Ovary (tissue), 10 donors: ENCODE measurements at places on chromosomes 6 and 20. TPM values are rescaled to one million over a fixed set of nuclear protein-coding genes. Genes with fewer than 3 reads are reported as not detected.

DNA sequence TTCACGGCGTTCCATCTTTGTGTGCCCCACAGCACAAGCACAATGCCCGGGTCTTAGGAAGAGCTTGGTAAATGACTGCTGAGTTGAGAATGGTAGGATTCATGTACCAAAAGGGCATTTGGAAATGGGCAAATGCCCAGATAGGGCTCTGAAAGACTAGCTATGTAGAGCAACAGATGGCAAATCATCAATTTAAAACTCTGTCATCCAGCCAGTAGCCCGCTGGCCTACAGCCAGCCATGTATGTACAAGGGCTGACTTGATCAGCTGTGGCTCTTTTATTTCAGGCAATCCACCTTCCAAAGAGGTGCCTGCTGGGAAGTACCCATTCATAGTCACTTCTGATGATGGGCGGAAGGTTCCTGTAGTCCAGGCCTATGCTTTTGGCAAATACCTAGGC is 35.1 kb downstream of the NT5E start:
- no peak for DNase-seq
- H3K4me3 ChIP-seq = no peak overlapping the region
- H3K36me3 ChIP-seq = no peaks in the 10 kb centered on the region
- peaks cover 2% of the 10 kb centered on the region for H3K4me1 ChIP-seq
- no peak overlapping the region for H3K27ac ChIP-seq
- no peaks in the 10 kb centered on the region for H3K27me3 ChIP-seq

- H3K27ac ChIP-seq = no peak overlapping the region
- no peak for DNase-seq
- no peaks in the 10 kb centered on the region for H3K4me1 ChIP-seq
- H3K36me3 ChIP-seq = no peaks in the 10 kb centered on the region
- H3K27me3 ChIP-seq = no peaks in the 10 kb centered on the region
Measured at GRCh38 chr6:140051521-140052512, 677.4 kb upstream of the CITED2 start.

GRCh38 chr6:56570413-56571359 is 72.0 kb downstream of the DST start:
- H3K4me1 ChIP-seq = no peaks in the 10 kb centered on the region
- H3K36me3 ChIP-seq = no peaks in the 10 kb centered on the region
- no peak overlapping the region for H3K27ac ChIP-seq
- H3K4me3 ChIP-seq = no peak overlapping the region
- no peaks in the 10 kb centered on the region for H3K27me3 ChIP-seq
- no peak for DNase-seq

DNA sequence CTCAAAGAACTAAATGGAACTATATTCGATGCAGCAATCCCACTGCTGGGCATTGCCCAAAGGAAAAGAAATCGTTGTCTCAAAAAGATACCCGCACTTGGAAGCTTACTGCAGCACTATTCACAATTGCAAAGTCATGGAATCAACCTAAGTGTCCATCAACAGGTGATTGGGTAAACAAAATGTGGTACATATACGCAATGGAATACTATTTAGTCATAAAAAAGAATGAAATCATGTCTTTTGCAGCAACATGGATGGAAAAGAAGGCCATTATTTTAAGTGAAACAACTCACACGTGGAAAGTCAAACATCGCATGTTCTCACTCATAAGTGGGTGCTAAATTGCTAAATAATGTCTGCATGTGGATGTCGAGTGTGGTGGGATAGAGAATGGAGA is 70.9 kb upstream of the MPC1 start:
- H3K4me1 ChIP-seq = no peaks in the 10 kb centered on the region
- no peaks in the 10 kb centered on the region for H3K27me3 ChIP-seq
- no peak overlapping the region for H3K4me3 ChIP-seq
- H3K27ac ChIP-seq = no peak overlapping the region

GRCh38 chr6:149337320-149337719 is 19.8 kb downstream of the TAB2 start:
- H3K27me3 ChIP-seq = no peaks in the 10 kb centered on the region
- H3K4me3 ChIP-seq = no peak overlapping the region
- H3K27ac ChIP-seq = no peak overlapping the region
- peaks cover 7% of the 10 kb centered on the region for H3K4me1 ChIP-seq

DNA sequence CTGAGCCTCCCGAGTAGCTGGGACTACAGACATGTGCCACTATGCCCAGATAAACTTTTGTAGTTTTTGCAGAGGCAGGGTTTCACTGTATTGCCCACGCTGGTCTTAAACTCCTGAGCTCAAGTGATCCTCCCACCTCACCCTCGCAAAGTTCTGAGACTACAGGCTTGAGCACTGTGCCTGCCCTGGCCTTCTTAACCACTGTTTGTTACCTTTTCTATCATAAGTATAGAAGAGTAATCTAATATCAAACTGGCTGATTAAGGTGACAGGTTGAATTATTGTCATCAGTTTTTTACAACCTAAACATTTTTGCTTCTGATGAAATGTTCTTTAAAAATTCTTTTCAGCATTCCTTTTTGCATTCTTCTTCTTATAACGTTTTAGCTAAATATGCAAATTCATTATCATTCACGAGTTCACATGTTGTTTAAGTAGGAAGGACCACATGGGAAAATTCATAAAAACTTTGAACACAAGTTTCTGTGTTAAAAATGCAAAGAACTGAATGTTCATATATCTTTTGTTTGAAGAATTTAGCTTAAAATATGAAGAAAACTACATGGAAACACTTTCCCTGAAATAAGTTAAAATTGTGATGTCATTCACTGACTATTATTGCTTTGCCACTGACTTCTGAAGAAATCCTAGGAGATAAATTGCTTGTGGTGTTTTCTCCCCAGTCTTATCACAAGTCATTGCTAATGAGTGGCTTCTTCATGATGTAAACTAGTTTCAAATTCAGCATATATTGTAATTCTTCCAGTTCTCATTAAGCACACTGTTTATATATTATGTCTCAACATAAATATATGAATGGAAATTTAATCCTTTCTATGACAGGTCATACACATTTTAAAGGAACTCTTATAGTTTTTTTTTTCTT is 106.7 kb downstream of the ADGRB3 start:
- H3K4me1 ChIP-seq = no peaks in the 10 kb centered on the region
- DNase-seq = no peak
- no peak overlapping the region for H3K27ac ChIP-seq

DNA sequence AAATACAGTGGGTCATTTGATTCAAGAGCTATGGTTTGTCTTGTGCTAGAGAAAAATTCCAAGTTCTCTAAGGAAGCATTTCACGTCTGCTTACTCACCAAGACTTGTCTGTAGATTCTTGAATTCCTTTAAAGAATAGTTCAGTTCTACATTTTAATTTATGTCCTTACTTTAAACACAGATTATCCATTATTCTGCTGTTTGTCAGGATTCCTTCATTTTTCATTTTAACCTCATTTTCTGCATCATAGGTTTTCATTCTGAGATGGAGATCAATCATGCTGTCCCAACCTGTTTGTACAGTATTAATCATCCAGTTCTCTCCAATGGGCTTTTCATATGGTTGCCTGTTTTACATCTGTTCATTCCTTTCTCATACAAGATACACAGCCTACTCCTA is 24.5 kb upstream of the POPDC3 start:
- H3K27me3 ChIP-seq = no peaks in the 10 kb centered on the region
- DNase-seq = no peak

DNA sequence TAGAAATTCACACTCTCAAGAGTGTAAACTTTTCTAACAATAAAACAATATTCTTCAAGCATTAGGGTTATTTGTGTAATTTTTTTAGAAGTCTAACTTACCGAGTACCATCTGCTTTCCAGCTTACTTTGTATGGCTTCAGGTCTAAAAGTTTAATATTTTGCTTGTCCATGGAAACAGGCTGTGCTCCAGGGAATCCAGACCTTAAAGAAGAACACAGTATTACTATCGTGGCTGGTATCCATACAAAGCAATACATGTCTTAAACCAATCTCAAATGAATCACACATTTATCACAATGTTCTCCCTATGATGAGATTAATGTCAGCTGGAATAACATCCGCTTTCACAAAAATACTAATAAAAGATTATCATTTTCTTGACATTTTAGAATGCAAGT is 73.0 kb downstream of the RNGTT start:
- no peak for DNase-seq
- no peaks in the 10 kb centered on the region for H3K4me1 ChIP-seq
- no peaks in the 10 kb centered on the region for H3K27me3 ChIP-seq
- no peak overlapping the region for H3K4me3 ChIP-seq
- no peak overlapping the region for H3K27ac ChIP-seq

DNA sequence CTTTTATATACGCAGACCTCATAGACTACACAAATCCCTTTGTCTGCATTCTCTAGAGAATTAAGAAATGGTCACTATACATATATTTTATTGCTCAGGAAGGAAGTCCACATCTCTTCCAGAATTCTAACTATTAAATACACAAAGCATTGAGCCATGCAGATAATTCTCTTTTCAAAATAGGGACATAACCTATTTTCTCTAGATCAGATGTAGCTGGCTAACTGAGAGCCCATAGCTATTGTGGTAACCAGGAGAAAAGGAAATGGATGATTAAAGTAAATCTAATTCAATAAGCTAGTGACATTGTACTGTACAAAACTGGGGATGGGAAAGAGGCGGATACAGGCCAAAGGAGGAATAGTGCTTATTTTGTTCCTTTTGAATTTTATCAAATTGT is 137.2 kb downstream of the BACH2 start:
- H3K4me3 ChIP-seq = no peak overlapping the region
- no peak overlapping the region for H3K27ac ChIP-seq
- H3K27me3 ChIP-seq = no peaks in the 10 kb centered on the region
- H3K36me3 ChIP-seq = no peaks in the 10 kb centered on the region

DNA sequence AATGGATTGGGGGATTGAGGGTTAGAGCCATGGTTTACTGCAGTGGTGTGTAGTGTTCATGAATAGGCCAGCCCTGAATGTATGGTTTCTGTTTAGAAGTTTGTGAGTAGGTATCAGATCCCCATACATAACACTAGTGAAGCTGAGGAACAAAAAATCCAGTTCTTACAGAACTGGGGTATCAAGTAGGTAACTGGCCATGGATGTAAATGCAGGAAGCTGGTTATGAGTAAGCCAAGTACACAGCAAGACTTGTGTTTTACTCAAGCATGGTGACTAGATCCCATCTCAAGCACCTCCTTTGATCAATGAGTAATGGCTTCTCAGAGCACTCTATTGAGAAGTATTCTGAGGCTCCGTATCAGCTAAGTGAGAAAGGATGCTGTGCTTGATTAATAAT is 613.7 kb upstream of the FLRT3 start:
- H3K4me3 ChIP-seq = no peak overlapping the region
- H3K27ac ChIP-seq = no peak overlapping the region
- no peak for DNase-seq
- peaks cover 4% of the 10 kb centered on the region for H3K4me1 ChIP-seq

GRCh38 chr6:121664158-121664557 is 228.7 kb downstream of the GJA1 start:
- H3K4me3 ChIP-seq = no peak overlapping the region
- H3K27me3 ChIP-seq = no peaks in the 10 kb centered on the region
- H3K4me1 ChIP-seq = peaks cover 2% of the 10 kb centered on the region
- H3K36me3 ChIP-seq = no peaks in the 10 kb centered on the region

GRCh38 chr20:433300-433975 is 25.3 kb downstream of the RBCK1 start:
- no peaks in the 10 kb centered on the region for H3K36me3 ChIP-seq

- no peak overlapping the region for H3K27ac ChIP-seq
- no peaks in the 10 kb centered on the region for H3K27me3 ChIP-seq
- no peaks in the 10 kb centered on the region for H3K36me3 ChIP-seq
- no peak overlapping the region for H3K4me3 ChIP-seq
Measured at GRCh38 chr20:9269280-9269971, 200.5 kb downstream of the PLCB4 start.

- H3K27ac ChIP-seq = no peak overlapping the region
- no peaks in the 10 kb centered on the region for H3K4me1 ChIP-seq
Measured at GRCh38 chr6:106739387-106739786, 110.0 kb downstream of the QRSL1 start.

DNA sequence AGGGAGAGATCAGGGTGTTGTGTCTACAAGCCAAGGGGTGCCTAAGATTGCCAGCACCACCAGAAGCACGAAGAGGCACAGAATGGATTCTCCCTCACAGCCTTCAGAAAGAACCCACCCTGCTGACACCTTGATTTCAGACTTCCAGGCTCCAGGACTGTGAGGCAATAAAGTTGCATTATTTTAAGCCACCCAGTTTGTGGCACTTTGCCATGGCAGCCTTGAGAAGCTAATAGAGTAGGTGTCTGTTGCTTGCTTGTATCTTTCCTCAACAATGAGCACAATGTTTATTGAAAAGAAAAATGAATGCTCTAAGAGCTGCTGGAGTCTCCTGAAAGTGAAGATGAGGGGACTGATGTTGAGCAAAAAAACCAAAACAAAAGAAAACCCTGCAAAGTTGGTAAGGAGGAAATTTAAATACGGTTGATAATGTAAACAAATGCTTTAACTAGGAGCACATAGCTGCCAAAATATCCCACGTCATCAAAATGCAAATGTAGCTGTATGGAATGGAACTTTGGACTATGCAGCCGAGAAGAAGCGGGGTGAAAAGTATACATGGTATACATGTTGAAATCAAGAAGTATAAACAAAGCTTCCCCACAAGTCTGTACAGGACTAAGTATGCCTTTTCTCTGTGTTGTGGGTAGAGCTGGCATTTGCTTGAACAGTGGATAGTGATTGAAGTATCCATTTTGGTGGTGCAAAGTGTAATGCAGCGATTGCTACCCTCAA is 8.0 kb downstream of the IL20RA start:
- H3K4me1 ChIP-seq = no peaks in the 10 kb centered on the region
- H3K27me3 ChIP-seq = no peaks in the 10 kb centered on the region
- no peak for DNase-seq
- no peak overlapping the region for H3K27ac ChIP-seq
- no peak overlapping the region for H3K4me3 ChIP-seq
- H3K36me3 ChIP-seq = no peaks in the 10 kb centered on the region

DNA sequence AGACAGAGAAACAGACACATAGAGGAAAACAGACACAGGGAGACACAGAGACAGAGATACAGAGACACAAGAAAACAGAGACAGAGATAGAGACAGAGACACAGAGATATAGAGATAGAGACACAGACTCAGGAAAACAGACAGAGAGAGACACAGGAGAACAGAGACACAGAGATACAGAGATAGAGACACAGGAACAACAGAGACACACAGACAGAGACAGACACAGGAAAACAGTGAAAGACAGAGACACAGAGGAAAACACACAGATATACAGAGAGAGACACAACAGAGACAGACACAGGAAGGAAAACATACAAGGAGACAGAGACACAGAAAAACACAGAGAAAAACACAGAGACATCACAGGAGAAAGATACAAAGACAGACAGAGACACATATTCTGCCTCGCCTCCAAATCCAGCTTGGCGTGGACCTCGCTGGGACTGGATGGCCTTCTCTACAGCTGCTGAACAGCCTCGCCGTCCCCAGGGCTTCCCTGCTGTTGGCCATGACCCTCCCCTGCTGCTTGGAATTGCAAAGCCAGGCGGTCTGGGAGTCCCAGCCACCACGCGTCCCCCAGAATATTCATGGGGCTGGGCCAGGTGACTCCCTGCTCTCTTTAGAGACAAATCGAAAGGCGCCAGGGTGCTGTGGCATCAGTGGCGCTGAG is 36.8 kb downstream of the NTSR1 start:
- no peak overlapping the region for H3K4me3 ChIP-seq
- H3K27me3 ChIP-seq = no peaks in the 10 kb centered on the region

GRCh38 chr20:53330601-53331140 is 263.0 kb downstream of the ZNF217 start:
- peaks cover 2% of the 10 kb centered on the region for H3K4me1 ChIP-seq
- no peak for DNase-seq
- no peak overlapping the region for H3K27ac ChIP-seq
- no peak overlapping the region for H3K4me3 ChIP-seq
- H3K27me3 ChIP-seq = no peaks in the 10 kb centered on the region

Gene EDEM2
- total RNA-seq = 13.4 TPM

Gene WASF1
- 22.5 TPM for total RNA-seq

Gene SAMHD1
- total RNA-seq = 150 TPM

Gene BPIFB2
- not detected for total RNA-seq

Gene DDAH2
- total RNA-seq = 108 TPM

Gene SLC44A4
- total RNA-seq = 54.8 TPM

Gene C6orf118
- total RNA-seq = 0.57 TPM
